ENCODE measurements at places on chromosomes 16 and 17. TPM values are rescaled to one million over a fixed set of nuclear protein-coding genes. Genes with fewer than 3 reads are reported as not detected.

CCDC57 gene
- 14.6 TPM for total RNA-seq

- no peak overlapping the region for H3K4me3 ChIP-seq
- no peaks in the 10 kb centered on the region for H3K4me1 ChIP-seq
- H3K27me3 ChIP-seq, result peaks cover 98% of the 10 kb centered on the region
Observed at GRCh38 chr17:48748718-48749566, 20.4 kb upstream of the HOXB13 start.

DNA sequence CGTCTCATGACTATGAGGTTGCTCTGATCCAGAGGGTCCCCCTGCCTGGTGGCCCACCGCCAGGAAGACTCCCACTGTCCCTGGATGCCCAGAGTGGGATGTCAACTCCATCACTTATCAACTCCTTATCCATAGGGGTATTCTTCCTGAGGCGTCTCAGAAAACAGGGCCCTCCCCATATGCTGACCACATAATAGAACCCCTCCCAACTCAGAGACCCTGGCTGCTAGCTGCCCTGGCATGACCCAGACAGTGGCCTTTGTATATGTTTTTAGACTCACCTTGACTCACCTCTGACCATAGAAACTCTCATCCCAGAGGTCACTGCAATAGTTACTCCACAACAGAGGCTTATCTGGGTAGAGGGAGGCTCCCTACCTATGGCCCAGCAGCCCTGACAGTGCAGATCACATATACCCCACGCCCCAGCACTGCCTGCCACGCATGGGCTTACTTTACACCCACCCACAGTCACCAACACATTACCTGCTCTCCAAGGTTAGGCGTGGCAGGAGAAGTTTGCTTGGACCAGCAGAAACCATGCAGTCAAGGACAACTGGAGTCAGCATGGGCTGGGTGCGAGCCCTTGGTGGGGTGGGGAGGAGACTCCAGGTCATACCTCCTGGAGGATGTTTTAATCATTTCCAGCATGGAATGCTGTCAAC lies 2.3 kb upstream of the G6PC1 start:
- no peak overlapping the region for H3K4me3 ChIP-seq
- no peak for DNase-seq
- H3K4me1 ChIP-seq, result no peaks in the 10 kb centered on the region

CCL18 gene
- not detected for total RNA-seq

GRCh38 chr16:48244863-48245195 lies 729 bp downstream of the LONP2 start:
- DNase-seq, result no peak
- H3K4me3 ChIP-seq, result peak overlapping the region; percentile 91
- H3K27me3 ChIP-seq, result no peaks in the 10 kb centered on the region
- H3K4me1 ChIP-seq, result peaks cover 2% of the 10 kb centered on the region

HBM gene
- not detected for total RNA-seq

TMEM106A gene
- total RNA-seq, result 3.7 TPM

DNA sequence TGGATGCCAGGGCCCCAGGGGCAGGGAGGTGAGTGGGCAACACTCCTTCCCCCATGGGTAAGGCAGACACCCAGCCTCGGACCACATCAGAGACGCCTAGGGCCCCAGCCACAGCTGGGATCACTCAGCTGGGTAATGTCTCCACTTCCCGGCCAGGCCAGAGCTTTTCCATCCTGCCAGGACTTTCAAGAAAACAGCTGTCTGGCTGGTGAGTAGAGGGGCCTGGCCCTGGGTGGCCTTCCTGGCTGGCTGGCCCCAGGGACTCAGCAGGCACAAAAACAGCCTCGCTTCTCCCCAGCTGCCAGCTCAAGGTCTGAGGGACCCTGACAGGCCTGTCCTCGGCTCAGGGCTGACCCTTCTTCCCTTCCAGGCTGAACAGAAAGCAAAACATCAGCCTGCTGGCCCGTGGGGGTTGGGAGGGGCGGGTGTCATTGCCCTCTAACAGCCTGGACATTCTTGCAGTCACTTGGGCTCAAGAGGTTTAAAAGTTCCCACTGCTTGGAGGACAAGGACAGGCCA lies 45.3 kb upstream of the JPH3 start:
- H3K27ac ChIP-seq, result no peak overlapping the region
- H3K4me1 ChIP-seq, result no peaks in the 10 kb centered on the region
- H3K4me3 ChIP-seq, result no peak overlapping the region
- peaks cover 4% of the 10 kb centered on the region for H3K36me3 ChIP-seq

DNA sequence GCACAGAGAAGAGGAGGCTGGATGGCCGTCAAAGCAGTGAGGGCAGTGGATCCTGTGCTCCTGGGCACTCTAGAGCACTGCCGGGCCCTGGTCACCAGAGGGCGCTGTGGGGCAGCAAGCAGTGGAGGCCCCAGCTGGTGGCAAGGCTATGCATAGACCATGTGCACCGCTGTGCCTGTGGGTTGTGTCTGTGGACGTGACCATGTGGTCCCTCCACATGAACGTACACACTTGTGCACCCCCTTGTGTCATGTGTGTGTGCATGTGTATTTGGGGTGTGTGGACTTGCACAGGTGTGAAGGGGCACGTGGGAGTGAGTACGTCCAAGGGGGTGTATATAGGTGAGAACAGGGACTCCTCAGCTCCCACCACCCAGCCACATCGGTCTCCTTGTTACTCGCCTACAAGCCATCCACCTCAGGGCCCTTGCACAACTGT lies 4.4 kb upstream of the MAP2K3 start:
- H3K4me1 ChIP-seq, result peaks cover 2% of the 10 kb centered on the region
- no peak overlapping the region for H3K27ac ChIP-seq
- H3K4me3 ChIP-seq, result 0 out of 3 replicates have a peak overlapping the region, but pooled peaks have one; percentile 13

- no peaks in the 10 kb centered on the region for H3K36me3 ChIP-seq
- H3K4me1 ChIP-seq, result peaks cover 2% of the 10 kb centered on the region
- H3K4me3 ChIP-seq, result peak overlapping the region; percentile 93
- no peak for DNase-seq
Observed at GRCh38 chr17:42423766-42424165, 710 bp upstream of the CAVIN1 start.

CTRB2 gene
- not detected for total RNA-seq

DNA sequence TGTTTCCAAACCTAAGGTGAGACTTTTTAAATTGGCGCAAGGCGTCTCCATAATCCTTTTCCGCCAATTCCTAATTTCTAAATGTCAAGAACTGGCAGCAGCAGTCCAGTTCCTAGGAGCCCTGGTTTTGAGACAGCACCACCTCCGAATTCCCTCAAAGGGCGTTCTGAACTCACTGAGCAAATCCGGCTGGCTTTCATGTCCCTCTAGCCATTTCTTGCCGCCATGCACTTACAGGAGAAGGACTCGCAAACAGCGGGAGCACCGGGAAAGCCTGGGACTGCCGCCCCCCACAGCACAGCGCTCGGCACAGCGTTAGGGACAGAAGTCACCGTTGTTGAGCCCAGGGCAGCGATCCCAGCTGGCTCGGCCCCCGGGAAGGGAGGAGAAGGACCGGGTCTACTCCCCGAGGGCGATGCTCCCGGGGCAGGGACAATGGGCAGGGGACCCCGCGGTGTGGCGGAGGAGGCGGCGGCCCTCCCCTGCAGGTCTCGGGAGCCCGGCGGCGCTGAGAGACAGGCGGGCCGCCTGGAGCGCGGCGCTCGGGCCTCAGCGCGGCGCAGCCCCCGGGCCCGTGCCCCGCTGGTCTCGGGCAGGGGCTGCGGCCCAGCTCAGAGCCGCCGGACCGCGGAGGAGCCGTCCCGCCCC lies 545 bp downstream of the ARHGAP17 start:
- H3K4me3 ChIP-seq, result peak overlapping the region; percentile 97
- H3K4me1 ChIP-seq, result no peaks in the 10 kb centered on the region
- peak; percentile 51 for DNase-seq
- H3K27ac ChIP-seq, result no peak overlapping the region
- peaks cover 19% of the 10 kb centered on the region for H3K36me3 ChIP-seq
- H3K27me3 ChIP-seq, result no peaks in the 10 kb centered on the region

DNA sequence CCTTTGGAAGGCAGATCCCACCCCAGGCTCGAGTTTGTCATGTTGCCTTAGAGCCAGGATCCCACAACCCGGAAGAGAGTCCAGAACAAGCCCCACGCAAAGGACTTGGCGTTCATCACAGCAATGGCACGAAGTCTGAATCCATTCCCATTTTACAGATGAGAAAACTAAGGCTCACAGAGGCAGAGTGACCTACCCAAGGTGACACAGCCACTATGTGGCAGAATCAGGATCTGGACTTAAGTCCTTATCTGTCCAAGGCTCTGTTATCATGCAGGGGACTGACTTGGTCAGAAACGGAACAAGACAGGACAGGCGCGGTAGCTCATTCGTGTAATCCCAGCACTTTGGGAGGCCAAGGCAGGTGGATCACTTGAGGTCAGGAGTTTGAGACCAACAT lies 86.5 kb downstream of the GSG1L start:
- no peaks in the 10 kb centered on the region for H3K4me1 ChIP-seq
- no peaks in the 10 kb centered on the region for H3K27me3 ChIP-seq
- DNase-seq, result no peak
- no peak overlapping the region for H3K27ac ChIP-seq
- H3K4me3 ChIP-seq, result no peak overlapping the region

GRCh38 chr17:76940738-76941350 lies 72.6 kb downstream of the MGAT5B start:
- H3K4me3 ChIP-seq, result no peak overlapping the region
- peaks cover 11% of the 10 kb centered on the region for H3K36me3 ChIP-seq
- H3K27ac ChIP-seq, result no peak overlapping the region
- H3K27me3 ChIP-seq, result no peaks in the 10 kb centered on the region

DNA sequence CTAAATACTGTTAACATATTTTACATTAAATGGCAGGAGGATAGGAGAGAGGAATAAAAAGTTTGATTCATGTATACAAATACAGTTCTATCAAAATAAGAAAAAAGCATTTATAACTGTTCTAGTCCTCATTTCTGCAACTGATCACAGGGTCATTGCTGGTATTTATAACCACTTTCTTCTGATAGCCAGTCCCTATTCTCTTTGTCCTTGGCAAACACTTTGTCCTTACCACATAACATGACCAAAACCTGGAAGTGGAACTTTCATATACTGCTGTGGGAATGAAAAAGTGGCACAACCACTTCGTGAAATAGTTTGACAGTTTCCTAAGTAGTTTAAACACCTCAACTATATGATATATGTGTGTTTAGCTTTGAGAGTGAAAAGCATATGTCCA lies 83.3 kb downstream of the CDRT15 start:
- no peak for DNase-seq
- no peak overlapping the region for H3K4me3 ChIP-seq
- no peaks in the 10 kb centered on the region for H3K36me3 ChIP-seq

DNA sequence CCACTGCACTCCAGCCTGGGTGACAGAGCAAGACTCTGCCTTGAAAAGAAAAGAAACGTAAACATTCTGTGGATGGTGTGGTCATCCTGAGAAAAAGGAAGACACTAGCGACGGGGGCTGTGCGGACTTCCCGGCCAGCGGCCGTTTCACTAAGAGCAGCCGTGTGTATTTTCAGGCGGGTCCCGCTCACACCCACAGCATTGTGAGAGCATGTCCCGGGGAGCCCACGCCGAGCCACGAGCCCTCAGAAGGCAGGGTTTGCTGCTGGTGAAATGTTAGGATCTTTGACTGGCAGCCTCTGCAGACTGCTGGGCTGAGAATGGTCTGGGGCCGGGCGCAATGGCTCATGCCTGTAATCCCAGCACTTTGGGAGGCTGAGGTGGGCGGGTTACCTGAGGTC lies 40.3 kb downstream of the LMF1 start:
- H3K27me3 ChIP-seq, result no peaks in the 10 kb centered on the region
- H3K27ac ChIP-seq, result no peak overlapping the region
- no peak overlapping the region for H3K4me3 ChIP-seq
- no peak for DNase-seq
- H3K36me3 ChIP-seq, result peaks cover 12% of the 10 kb centered on the region
- no peaks in the 10 kb centered on the region for H3K4me1 ChIP-seq

GRCh38 chr17:4130715-4131114 lies 12.1 kb downstream of the ZZEF1 start:
- H3K4me3 ChIP-seq, result no peak overlapping the region
- no peak for DNase-seq
- 0 out of 2 replicates have a peak, but pooled peaks cover 4% of the 10 kb centered on the region for H3K36me3 ChIP-seq
- H3K4me1 ChIP-seq, result no peaks in the 10 kb centered on the region

DNA sequence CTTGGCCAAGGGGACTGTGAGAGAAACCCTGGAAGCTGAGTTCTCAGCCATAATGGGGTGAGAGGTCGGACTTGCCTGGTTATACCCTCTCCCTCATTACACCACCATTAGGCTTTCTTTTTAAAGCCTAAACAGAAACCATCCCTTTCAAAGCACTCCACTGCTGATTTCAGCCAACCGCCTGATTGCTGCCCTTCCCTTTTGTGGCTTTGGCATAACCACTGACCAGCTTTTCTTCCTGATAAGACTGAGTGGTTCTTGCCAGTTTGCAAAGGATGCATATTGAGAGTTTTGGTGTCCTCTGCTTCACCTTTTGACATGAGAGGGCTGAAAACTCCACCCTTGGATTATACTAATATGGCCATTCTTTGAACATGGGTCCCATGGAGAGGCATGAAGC lies 308.2 kb upstream of the GOT2 start:
- no peaks in the 10 kb centered on the region for H3K27me3 ChIP-seq
- H3K4me3 ChIP-seq, result no peak overlapping the region
- H3K27ac ChIP-seq, result no peak overlapping the region
- H3K36me3 ChIP-seq, result no peaks in the 10 kb centered on the region
- no peak for DNase-seq

DNA sequence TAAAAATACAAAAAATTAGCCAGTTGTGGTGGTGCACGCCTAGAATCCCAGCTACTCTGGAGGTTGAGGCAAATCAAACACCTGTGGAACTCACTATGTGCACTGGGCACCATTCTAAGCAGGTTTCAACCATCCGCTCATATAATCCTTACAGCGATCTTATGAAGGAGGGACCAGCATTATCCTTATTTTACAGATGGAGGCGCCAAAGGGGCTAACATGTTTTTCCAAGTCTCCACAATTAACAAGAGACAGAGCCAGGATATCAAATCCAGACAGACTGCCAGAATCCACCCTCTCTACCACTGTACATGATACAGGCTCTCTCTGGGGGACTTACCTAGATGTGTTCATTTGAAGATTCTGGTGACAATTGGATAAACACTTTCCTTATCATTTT lies 479.0 kb downstream of the XYLT1 start:
- no peak overlapping the region for H3K27ac ChIP-seq
- H3K27me3 ChIP-seq, result no peaks in the 10 kb centered on the region
- no peaks in the 10 kb centered on the region for H3K36me3 ChIP-seq
- DNase-seq, result no peak
- no peak overlapping the region for H3K4me3 ChIP-seq

KRT27 gene
- total RNA-seq, result not detected

HSD17B1 gene
- total RNA-seq, result 1.3 TPM

GRCh38 chr17:67469208-67469980 lies 92.3 kb downstream of the PITPNC1 start:
- H3K27ac ChIP-seq, result no peak overlapping the region
- H3K4me3 ChIP-seq, result no peak overlapping the region
- DNase-seq, result peak; percentile 62
- H3K27me3 ChIP-seq, result no peaks in the 10 kb centered on the region

ZDHHC7 gene
- 39.1 TPM for total RNA-seq

TBX6 gene
- total RNA-seq, result 1.6 TPM

KRT25 gene
- total RNA-seq, result not detected
